Muscle of leg (tissue), 16 donors: ENCODE measurements at places on chromosomes 11 and 22.

DNA sequence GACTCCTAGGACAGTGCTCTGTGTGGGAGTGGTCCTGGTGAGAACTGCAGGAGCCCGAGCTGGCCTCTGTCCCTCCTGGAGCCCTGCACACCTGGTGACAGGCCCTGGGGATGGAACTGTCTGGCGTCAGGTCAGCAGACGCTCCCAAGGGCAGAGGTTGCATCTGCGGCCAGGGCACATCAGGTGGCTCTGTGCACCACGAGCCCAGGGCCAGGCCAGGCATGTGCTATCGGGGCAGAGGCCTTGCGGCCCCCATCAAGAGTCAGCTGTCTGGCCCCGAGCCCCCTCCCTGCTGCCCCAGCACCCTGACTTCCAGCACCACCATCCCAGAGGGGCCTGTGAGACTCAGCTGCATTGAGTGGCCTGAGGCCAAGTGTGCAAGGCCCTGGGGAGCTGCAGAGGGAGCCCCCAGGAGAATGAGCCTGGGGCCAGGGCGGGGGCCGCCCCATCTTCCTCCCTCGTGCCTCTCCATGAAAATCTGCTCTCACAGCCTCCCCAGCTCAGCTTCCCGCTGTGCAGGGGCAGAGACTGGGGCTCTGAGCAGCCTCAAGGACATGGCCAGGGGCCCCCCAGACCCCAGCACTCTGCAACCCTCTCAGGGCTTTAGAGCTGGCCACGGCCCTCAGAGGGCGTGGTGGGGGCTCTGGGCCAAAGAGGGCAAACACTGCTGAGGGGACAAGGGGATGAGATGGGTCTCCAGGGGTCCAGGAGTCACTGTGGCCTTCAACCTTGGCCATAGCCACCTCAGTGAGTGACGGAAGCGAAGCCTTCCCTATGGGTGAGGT is 56.4 kb downstream of the RTL6 start:
- DNase-seq = no peak

DNA sequence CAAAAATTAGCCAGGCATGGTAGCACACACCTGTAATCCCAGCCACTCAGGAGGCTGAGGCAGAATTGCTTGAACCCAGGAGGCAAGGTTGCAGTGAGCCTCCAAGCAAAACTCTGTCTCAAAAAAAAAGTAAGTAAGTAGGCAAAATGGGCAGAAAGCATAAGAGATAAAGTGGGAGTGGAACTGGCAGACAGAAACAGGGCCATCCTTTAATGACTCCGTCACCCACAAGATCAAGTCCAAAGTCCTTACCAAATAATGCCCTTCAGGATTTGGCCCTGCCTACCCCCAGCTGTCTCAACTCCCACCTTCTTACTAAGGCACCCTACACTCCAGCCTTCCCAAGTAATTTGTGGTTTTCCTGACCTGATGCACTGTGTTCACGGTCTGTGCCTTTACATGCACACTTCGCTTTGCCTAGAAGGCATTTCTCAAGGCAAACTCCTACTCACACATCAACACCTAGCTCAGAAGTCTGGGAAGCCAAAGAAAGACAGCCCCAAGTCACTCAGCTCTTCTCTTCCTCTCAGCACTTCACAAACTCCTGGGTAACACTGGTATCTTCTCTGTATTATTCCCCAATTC is 6.1 kb downstream of the MAPK1 start:
- no peak for DNase-seq

GRCh38 chr11:36564376-36565030 is 3.3 kb upstream of the RAG1 start:
- DNase-seq = peak; percentile 81

DNA sequence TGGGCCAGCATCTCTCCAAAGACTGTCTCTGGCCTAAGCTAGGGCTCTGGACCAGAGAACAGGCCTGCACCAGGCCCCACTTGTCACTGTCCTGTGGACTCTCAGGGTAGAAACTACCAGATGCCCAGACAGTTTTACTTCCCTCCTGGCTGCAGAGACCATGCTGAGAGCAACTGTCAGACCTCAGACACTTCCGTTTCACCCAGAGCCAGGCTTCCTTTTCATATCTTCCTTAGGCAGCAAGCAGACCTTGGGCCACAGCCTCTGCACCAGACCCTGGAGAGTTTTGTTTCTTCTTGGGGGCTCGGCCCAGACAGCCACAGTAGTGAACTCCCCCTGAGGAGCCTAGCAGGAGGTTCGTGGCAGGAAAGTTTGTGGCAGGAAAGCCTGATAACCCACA is 12.1 kb upstream of the FCHSD2 start:
- peak; percentile 69 for DNase-seq

DNA sequence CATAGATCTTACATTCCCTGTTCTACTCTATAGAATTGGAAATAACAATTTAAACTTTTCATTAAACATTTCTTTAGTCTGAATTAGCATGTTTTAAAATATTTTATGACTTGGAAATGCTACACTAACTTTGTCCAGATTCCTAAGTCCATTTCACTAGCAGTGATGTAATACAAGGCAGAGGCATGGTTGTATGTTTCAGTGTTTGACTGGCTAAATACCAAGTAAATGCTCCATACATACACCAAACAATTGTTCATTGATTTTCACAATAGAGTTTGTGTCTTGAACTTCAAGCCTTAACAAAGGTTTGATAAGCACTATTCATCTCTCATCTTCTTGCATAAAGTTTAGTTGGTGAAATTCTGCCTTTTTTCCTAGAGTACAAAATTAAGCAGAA is 13.5 kb downstream of the ZBED5 start:
- DNase-seq = no peak

- DNase-seq = no peak
Measured at GRCh38 chr11:46298699-46299433, 21.4 kb downstream of the CREB3L1 start.

GRCh38 chr11:83349296-83349695 is 63.1 kb upstream of the CCDC90B start:
- peak; percentile 54 for DNase-seq

DNA sequence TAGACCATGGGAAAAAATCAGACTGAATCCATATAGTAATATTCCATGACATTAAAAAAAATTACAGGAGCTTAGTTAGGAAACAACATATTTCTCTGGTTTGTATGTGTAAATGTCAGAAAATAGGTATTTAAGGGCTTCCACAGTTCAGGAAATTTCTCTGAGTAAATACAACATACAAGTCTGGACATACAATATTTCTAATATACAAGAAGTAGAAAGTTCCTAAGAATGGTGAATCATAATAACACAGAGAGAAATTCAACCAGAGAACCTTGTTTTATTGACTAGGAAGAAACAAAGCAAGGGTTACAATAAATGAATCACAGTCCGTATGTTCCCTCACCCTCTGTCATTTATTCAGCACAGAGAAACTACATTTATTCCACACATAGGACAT is 532.7 kb upstream of the FAT3 start:
- no peak for DNase-seq

DNA sequence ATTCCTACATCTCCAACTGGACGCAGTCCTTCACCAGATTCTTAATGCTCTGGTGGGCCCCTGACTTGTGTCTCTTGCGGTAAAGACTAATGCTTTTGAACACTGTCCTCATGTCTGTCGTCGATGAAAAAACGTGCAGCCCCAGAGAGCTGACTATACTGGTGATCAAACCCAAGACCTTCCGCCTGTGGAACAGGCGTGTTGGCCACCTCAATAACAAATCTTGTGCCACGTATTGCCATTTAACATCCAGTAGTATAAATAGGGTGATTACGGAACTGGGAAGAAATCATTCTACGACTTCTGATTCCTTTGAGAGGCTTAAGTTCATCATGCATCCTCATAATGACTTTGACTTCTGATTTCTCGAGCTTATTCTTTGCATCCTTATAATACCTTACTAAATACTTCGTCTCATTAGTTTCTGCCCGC is 45.6 kb downstream of the OR4D9 start:
- peak; percentile 43 for DNase-seq

- DNase-seq = no peak
Measured at GRCh38 chr11:34910817-34911216, 5.4 kb downstream of the APIP start.

DNA sequence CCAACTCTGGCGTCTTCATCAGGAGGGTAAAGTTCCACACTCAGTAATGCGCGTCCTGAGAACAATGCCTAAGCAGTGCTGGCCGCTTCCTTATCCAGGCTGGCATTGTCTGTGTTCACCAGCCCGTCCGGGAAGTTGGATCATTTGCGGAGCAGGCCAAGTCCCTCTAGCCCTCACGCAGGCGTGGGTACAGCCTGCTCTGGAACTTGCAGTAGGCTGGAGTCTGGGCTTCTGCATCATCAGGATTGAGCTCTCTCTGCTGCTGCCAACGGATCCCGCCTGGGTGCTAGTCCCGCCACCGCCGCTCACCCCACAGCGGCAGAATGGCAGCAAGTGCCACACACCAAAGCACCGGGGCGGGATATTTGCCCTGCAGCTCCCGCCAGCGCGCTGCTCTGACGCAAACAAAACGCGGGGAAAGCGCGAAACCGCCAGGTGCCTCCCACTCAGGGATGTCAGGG is 29.0 kb downstream of the GLYATL1 start:
- DNase-seq = peak; percentile 18

GRCh38 chr11:78573681-78574080 is 983 bp downstream of the NARS2 start:
- DNase-seq = no peak

DNA sequence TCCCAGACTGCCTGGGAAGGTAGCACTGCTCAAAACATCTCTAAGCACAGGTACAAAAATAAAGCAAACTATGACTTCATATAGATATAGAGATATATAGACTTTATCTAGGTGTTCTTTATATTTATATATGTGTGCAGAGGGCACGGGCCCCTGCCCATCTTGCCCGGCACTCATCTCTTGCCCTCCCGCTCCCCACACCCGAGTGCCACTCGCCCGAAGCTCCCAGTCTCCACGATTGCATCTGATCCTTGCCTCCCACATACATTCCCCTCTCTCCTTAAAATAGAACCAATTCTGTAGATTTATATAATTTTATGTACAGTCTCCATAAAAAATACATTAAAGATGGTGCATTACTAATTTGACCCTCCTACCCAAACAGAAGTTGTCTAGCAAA is 55.5 kb downstream of the IGSF9B start:
- DNase-seq = no peak

GRCh38 chr22:37893583-37893983 is 12.5 kb upstream of the MICALL1 start:
- DNase-seq = no peak

DNA sequence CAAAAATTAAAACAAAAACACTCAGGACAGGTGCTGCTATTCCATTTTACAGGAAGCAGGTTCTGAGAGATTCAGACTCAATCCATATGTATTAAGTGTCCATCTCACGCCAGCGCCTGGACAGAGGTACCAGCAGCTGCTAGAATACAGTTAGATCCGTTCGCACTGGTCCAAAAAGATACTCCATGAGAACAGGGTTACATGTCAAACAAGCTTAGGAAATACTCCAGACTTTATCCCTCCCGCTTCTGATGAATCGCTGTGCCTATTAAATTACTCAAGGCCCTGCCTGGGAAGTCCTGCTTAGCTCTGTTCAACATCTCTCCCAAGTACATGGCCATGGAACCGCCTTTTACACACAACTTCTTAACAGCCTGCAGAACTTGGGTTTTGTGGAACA is 50.2 kb upstream of the SLC35C1 start:
- DNase-seq = no peak

DNA sequence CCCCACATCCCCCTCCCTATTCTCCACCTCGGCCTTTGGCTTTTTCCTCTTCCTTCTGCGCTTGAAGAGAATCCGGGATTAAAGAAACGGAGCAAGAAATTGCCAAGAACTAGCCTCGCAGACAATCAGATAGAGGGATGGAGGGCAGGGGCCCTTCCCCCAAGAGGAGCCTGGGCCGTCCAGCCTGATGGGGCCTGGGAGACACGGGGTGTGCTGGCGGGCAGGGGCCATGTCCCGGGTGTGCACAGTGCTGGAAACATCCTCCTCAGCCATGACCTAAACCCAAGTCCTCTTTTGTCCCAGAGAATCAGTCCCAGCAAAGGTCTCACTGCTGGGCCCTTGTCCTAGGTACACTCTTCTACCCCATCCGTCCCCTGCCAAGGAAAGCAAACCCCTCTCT is 47.7 kb upstream of the LMO1 start:
- DNase-seq = no peak

- DNase-seq = peak; percentile 33
Measured at GRCh38 chr11:134476435-134477021, 64.5 kb upstream of the B3GAT1 start.

GRCh38 chr11:32440916-32441315 is 5.6 kb upstream of the WT1 start:
- no peak for DNase-seq

GRCh38 chr11:44883277-44883676 is 67.4 kb downstream of the TP53I11 start:
- no peak for DNase-seq

GRCh38 chr22:44409211-44409973 is 88.6 kb downstream of the RTL6 start:
- DNase-seq = no peak

DNA sequence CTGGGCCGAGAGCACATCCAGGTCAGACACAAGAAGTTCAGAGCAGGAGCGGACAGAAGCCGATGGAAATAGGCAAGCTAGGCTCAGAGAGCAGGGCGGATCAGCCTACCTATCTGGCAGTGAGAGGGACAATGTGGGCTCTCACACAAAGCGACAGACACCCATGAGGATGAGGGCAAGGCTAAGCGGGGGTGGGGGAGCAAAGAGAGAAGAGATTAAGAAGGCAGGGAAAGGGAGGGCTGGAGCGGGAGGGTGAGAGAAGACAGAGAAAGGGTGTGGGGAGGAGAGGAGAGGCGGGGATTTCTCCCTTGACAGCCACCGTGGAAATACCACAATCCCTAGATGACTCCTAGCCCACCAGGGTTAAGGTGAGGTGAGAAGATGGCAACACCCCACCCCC is 57.9 kb downstream of the BUD13 start:
- no peak for DNase-seq

GRCh38 chr22:37210041-37210803 is 2.1 kb downstream of the SSTR3 start:
- no peak for DNase-seq

DNA sequence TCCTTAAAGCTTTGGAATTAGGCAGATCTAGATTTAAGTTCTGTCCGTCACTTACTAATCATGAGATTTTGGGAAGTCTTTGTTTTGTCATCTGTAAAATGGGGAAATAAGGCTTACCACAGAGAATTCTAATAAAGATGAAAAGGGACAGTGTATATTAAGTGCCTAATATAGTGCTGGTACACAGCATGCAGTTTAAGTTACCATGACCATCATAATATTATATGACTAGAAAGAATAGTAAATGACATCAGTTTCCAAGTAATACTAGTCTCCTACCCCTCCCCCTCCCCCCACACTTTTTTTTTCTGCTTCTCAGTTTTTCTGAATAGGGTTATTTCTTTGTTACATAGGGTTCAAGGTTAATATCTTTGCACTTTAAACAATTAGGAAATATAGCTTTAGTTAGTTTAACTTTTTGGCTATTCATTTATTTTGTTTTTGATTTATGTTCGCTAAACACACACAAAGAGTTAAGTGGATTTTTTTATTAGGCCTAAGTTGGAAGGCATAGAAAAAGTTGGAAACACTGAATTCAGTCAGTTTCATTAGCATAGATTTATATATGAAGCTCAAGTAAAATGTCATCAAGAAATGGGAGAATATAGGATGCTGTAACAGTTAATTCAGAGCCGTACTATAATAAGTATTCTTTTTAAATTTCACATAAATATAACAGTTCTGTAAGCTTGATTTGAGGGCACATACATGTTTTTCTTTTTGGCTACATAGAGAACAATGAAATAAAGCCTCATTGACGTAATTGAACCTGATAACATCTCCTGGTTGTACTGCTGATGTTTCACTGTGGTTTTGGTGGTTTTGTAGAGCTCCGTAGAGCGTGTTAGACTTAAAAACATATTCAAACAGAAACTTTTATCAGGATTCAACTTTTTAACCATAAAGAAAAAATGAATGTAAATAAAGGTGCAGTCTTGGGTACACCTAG is 121.2 kb downstream of the PDE3B start:
- DNase-seq = peak; percentile 11

- no peak for DNase-seq
Measured at GRCh38 chr22:17966403-17966717, 58.0 kb downstream of the MICAL3 start.
